Chondrocyte (in vitro differentiated cells): ENCODE measurements at places on chromosomes 6 and 20. TPM values are rescaled to one million over a fixed set of nuclear protein-coding genes. Genes with fewer than 3 reads are reported as not detected.
A peak's percentile ranks its signal among the peaks of the same experiment; 100 is the strongest.

LHFPL5 gene
- total RNA-seq: not detected in 3 replicates

DNA sequence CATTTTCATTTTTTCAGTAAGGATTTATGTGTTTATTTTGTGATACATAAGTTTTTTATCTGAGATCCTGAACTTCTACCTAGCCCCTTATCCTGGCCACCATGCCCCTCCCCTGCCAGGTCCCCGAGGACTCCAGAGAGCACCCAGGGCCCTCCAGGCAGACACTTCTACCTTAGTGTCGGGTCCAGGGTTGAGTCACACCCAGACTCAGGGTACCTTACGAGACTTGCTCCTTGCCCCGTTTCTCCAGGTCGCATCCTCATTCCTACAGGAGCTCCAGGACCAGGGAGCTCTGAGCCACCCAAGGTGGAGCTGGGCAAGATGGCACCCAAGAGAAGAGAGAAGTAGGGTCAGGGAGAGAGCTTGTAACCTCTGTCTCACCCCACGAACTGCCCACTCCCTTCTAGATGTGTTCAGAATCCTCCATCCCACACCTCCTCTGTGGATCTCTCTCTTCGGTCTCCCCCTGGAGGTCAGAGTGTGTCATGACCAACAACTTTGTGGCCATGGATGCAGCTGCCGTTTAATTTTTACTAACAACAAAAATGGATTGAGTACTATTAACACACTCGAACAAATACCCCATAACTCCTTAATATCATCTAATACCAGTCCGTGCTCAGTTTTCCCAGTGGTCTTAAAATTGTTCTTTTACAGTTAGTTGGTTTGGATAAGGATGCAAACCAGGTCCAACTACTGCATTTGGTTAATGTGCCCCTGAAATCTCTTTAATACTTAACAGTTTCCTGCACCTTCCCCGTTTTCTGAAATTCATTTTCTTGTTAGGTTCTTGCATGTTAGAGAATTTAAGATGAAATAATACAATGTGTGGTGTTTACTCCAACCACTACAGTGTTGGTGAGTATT lies 130.6 kb upstream of the INSM1 start:
- H3K4me3 ChIP-seq: no peak overlapping the region
- no peak overlapping the region for H3K27ac ChIP-seq
- no peaks in the 10 kb centered on the region for H3K4me1 ChIP-seq
- no peak for DNase-seq
- H3K27me3 ChIP-seq: peaks cover 14% of the 10 kb centered on the region

RIPOR2 gene
- total RNA-seq: 0.62 to 1.9 TPM (median 0.92 TPM) in 3 replicates

DNA sequence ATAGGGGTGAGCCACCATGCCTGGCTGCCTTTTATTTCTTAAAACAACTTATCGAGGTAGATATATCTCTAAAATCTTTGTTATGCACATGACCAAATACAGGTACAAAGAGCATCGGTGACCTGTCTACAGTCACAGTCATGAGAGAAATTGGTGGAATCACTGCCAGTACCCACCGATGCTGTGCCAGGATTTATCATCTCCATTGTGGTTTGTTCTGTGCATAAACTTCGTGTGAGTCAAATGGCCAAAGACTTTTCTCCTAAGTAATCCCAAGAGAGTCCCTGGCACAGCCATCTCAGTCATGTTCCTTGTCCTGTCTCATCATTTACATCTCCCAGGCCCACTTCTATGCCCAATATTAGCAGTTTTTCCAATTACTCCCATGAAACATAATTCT lies 9.0 kb downstream of the GSTA3 start:
- no peaks in the 10 kb centered on the region for H3K36me3 ChIP-seq
- no peak for DNase-seq
- no peaks in the 10 kb centered on the region for H3K4me1 ChIP-seq
- no peak overlapping the region for H3K4me3 ChIP-seq
- peaks cover 1% of the 10 kb centered on the region for H3K27me3 ChIP-seq

GRCh38 chr20:20368418-20369249 lies 730 bp downstream of the INSM1 start:
- no peak overlapping the region for H3K4me3 ChIP-seq
- no peak for DNase-seq
- peaks cover 62% of the 10 kb centered on the region for H3K27me3 ChIP-seq

DNA sequence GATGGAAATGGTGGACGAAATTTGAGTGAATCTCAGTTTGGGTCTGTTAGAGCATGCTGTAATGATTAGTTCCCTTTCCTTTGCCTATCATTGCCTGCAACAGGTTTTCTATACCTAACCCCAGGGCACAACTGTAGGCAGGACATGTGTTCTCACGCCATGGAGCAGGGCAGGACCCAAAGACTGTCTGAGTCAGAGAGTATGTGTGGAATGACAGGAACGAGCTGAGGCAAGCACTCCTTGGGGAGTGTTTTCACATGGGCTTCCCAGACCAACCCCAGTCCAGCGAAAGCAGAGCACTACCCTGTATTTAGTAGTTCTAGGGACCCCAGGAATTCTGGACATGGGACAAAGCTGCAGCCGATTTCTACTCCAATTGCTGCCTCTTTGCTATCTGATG lies 234.2 kb downstream of the HACE1 start:
- H3K27me3 ChIP-seq: no peaks in the 10 kb centered on the region
- no peak overlapping the region for H3K4me3 ChIP-seq
- peak; percentile 78 for DNase-seq
- peak overlapping the region; percentile 91 for H3K27ac ChIP-seq
- peaks cover 2% of the 10 kb centered on the region for H3K36me3 ChIP-seq

DNA sequence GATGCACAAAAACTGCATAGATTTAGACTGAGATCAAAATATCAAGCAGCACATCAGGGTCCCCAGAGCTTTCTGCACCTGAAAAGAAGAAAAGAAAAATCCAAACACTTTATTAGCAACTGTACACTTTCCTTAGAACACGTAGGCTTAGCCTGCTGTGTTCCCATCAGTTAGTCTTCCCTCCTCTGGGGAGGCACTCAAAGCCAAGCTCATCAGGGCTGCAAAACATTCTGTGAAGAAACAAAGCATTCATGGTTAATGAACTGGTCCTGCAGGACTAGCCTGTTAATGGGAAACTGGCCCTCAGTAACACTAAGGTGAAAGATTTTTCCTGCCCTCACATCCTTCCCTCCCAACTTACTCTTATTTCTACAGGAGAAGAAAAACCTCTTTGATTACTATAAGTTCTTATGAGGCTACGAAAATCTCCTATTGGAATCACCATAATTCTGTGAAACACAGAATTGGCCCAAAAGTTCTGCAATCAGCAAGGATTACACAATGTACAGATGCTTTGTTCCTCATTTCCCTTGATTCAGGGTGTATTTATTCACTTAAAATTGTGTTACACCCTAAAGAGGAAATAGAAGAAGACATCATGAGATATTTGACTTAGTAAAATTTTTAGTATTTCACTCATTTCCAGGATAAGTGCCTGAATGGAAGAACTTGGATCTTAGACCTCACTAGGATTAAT lies 901.0 kb upstream of the MAP3K7 start:
- H3K27me3 ChIP-seq: no peaks in the 10 kb centered on the region
- DNase-seq: no peak
- H3K4me1 ChIP-seq: peaks cover 1% of the 10 kb centered on the region
- no peak overlapping the region for H3K27ac ChIP-seq
- H3K36me3 ChIP-seq: no peaks in the 10 kb centered on the region
- no peak overlapping the region for H3K4me3 ChIP-seq

- DNase-seq: no peak
- H3K27me3 ChIP-seq: peaks cover 5% of the 10 kb centered on the region
- H3K27ac ChIP-seq: no peak overlapping the region
- no peaks in the 10 kb centered on the region for H3K36me3 ChIP-seq
- no peak overlapping the region for H3K4me3 ChIP-seq
Measured at GRCh38 chr20:50367104-50367674, 143.0 kb upstream of the PTPN1 start.
